Activated CD4-positive, alpha-beta T cell treated with anti-CD3 and anti-CD28 coated beads for 1 hour (primary cell): ENCODE measurements at places on chromosomes 11 and 22.

GRCh38 chr11:72352859-72353551 lies 81.3 kb downstream of the CLPB start:
- no peak for DNase-seq

- DNase-seq: no peak
Observed at GRCh38 chr11:120798854-120799253, 225.0 kb upstream of the TBCEL start.

DNA sequence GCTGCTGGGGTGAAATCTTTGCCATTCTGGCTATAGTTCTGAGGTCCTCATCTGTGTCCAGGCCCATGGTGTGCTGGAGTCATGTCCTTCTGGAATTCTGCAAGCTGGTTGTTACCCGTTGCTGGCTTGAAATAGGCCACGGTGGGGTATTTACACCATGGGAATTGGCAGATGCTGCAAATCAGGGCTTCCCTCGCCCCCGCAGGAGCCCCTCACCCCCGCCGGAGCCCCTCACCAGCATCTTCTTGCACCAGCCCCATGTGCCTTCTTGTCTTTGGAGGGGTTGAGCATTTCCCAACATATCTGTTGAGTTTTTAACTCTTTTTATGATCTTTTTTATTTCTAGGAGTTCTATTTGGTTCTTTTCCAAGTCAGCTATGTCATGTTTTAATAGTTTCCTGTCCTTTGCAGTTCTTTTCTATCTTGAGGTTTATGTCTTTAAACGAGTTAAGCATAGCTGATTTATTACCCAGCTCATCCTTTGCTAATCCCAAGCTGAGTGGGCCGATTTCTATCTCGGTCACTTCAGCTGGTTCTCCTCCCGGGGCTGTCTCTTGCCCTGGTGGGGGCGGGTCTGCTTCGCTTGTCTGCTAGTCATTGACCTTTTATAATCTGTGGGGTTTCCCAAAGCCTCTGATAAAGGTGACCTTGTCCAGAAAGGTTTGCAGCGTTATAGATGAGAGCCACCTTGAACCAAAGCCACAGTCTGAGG lies 17.6 kb downstream of the ANO1 start:
- DNase-seq: no peak

- DNase-seq: no peak
Observed at GRCh38 chr11:10451426-10452116, 3.5 kb upstream of the AMPD3 start.

GRCh38 chr22:36316419-36316818 lies 63.5 kb downstream of the APOL1 start:
- no peak for DNase-seq
